ENCODE measurements at places on chromosomes 7 and 10. TPM values are rescaled to one million over a fixed set of nuclear protein-coding genes. Genes with fewer than 3 reads are reported as not detected.

DNA sequence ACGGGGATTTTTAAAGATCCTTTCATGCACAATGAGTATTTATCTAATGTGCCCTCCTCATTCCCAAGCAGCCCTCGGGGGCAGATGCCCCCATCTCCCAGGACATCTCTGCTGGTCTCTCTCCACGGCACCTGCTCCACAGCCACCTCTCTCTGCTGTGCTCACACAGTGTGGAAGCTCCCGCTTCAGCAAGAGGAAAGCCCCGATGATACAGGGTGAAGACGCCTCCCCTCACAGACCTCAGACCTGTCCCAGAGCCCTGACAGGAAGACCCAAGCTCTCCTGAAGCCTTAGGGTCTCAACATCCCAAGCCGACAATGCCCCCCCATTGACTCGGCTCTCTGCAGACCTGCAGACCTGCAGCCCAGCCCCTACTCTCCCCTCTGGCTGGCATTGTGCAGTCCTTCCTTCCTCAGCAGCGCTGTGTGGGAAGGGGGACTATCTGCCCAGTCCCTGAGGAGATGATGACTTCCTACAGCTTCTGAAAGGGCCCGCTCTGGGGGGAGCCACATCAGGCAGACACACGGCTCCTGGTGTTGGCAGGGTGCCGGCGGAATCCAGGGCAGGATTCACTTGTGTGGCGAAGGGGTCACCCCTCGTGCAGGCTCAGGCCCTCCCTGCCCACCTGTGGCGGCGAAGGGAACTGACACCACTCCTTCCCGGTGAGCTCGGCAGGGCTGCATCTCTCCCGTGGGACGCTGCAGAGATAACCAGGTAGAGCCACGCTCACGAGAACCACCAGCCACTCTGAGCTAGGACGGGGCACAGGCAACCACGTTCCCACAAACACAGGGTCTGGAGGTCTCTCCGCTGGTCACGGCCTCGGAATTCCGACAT lies 61.8 kb downstream of the PTPRN2 start:
- DNase-seq = no peak

DNA sequence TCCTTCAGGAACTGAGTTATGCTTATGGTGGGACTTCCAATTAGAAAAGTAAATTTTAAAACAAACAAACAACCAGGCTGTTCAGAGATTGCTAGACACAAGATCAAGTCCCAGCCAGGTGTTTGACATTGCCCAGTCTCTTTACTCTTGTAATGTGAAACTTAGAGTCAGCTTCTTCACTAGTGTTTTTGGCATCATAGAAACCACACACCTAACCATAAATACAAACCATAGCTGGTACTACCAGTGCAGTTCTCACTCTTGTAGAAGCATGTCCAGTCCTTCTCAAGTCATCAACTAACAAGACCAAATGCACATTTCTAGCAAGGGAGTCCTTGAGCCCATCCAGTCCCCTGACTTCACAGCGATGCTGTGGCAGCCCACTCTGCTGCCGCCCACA lies 339.9 kb downstream of the GFRA1 start:
- no peak for DNase-seq

GRCh38 chr7:75657866-75658265 lies 80.9 kb downstream of the HIP1 start:
- DNase-seq = no peak

ZNF365 gene
- 0.89 TPM for total RNA-seq

GRCh38 chr7:64314566-64314965 lies 805 bp downstream of the ZNF736 start:
- peak; percentile 2 for DNase-seq

CELF2 gene
- 9.7 TPM for total RNA-seq

DNA sequence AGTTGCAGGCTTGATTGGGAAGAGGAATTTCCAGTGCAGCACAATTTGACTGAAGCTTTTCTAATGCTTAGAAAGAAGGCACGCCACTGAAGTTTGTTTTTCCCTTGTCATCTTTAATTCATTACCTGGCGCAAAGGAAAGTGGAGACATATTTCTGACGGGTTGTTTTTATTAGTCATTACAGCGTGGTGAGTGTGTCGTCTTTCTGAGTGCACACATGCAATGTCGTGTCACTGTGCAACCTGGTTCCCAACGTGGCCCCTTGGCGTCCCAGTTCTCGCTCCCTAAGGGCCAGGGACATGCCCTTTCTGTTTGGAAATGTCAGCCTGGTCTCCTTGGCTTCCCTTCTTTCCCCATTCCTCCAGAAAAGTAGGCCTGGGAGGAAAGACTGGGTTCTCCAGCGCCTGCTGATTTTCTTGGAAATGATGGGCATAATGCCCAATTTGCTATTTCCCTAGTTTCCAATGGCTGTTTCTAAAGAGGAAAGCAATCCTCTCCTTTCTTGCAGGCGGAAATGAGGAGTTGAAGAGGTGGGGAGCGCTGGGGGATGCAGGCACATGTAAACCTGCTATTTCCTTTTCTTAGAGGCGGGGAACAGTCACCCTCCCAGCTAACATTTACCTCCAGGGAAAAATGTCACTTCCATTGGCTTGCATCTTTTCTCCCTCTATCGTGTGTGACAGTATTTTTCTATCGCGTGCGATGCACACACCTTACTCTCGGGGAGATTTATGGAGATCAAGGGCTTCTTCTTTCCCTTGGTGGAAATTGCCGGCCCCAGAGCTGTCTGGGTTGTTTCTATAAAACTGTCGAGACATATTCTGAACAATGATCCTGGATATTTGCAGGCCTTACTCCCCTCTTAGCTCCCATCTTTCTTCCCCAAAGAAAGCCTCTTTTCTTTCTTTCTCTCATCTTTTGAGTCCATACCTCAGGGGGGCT lies 249.8 kb downstream of the ARHGAP12 start:
- DNase-seq = no peak

- no peak for DNase-seq
Observed at GRCh38 chr7:66957595-66958290, 36.7 kb downstream of the TMEM248 start.

DNA sequence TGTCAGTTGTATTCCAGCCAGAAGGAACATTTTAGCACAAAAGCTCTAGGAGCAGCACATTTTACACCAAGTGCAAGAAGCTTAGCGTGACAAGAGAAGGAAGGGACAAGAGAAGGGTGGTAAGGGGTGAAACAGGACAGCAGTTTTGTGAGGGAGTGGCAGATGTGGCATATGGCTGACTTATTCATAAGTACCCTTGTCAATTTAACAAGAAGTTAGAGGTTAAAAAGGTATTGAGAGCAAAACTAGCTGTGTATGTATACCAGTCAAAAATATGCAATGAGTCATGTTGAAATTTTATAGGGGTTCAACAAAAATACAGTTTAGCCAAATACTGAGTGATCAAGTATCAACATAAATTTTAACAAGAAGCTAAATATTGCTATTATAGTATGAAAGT lies 561.5 kb upstream of the POT1 start:
- no peak for DNase-seq

DNA sequence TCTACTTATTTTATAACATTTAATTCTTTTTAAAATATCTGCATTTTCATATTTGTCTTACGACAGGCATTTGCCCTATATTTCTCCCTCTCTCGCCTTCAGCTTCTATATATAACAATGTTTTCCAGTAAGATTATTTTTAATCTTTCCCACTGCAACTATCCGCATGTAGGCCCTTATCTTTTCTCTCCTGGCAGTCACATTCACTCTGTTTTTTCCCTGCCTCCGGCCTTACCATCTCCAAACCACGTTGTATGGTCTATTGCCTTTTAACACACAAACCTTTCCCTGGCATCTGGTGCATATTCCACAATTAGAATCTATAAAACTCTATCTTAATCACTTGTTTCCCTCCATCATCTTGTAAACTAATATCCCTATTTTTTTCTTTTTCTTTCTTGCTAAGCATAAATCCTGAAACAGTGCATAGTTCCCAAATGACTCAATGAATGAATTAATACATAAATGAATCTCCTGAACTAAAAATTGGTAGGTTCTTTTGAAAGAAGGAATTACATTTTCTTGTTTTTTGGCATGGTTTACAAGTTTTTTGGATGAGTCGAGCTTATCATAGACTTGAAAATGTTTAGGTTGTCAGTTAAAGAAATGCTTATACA lies 173.2 kb downstream of the SEMA3A start:
- no peak for DNase-seq

GRCh38 chr10:69047111-69047832 lies 40.6 kb upstream of the SRGN start:
- no peak for DNase-seq

- no peak for DNase-seq
Observed at GRCh38 chr7:21639206-21639868, 96.5 kb downstream of the DNAH11 start.

GRCh38 chr10:119028900-119029612 lies 458 bp upstream of the NANOS1 start:
- DNase-seq = peak; percentile 85

DNA sequence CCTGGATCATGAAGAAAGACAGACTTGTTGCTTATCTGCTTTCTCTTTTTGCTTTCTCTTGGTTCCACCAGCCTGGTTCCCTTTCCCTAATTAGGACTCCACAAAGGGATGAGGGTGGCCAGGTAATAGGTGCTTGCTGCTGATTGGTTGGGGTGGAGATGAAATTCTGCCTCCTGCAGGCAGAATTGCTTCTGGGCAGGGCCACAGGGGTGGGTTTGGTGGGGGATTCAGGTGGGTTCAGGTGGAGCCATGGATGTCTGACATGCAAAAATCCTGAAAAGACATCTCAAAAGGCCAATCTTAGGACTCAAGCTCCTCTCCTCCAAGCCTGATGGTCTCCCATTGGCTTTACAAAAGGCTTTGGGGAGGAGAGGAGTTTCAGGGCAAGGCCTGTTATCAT lies 25.4 kb upstream of the ACHE start:
- DNase-seq = no peak

DNA sequence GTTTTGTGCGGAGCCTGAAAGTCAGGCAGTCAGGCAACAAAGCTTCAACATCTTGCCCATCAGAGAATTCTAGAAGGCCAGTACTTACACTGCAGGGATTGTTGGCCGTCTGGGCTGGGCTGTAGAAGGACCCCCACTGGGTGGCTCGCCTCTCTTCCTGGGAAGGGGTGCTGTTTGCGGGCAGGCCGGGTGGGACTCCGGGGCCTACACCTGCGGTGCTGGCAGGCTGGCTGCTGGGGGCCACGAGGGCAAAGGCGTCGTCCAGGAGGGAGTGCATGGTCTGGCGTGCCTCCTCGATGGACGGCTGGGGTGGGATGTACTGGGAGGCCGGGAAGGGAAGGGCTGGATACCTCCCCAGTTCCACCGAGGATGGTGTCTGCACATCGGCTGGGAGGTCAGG lies 63.1 kb upstream of the ATP6V0A4 start:
- no peak for DNase-seq

GRCh38 chr7:5523052-5523711 lies 99.5 kb upstream of the TNRC18 start:
- DNase-seq = no peak

ZNF107 gene
- 0.92 TPM for total RNA-seq

GRCh38 chr7:65233409-65234034 lies 140.1 kb upstream of the ZNF92 start:
- DNase-seq = no peak

CALML5 gene
- not detected for total RNA-seq

DNA sequence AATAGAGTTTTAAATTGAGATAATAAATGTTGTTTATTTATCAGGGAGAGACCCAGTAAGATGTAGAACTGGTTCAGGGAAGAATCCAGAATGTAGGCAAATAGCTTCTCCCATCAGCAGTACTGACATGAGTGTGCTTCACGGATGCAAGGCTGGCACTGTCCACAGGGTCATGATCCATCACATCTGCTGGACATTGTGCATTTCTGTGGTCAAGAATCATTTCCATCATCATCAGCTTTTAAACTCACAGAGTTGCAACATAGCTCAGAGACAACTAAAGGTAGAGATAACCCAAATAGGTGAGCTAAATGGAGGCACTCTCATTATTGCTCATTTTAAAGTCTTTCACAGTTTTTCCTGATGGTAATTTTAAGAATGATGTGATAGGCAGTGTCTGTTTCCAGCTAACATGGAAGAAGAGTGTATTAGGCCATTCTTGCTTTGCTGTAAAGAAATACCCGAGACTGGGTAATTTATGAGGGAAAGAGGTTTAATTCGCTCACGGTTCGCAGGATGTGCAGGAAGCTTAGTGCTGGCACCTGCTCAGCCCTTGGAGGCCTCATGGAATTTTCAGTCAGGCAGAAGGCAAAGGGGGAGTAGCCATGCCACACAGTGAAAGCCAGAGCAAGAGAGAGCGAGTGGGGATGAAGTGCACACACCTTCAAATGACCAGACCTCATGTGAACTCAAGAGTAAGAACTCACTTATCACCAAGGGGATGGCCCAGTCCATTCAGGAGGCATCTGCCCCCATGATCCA lies 80.8 kb downstream of the INPP5A start:
- DNase-seq = no peak

GRCh38 chr10:74500026-74500704 lies 326.2 kb upstream of the KAT6B start:
- DNase-seq = no peak

DNA sequence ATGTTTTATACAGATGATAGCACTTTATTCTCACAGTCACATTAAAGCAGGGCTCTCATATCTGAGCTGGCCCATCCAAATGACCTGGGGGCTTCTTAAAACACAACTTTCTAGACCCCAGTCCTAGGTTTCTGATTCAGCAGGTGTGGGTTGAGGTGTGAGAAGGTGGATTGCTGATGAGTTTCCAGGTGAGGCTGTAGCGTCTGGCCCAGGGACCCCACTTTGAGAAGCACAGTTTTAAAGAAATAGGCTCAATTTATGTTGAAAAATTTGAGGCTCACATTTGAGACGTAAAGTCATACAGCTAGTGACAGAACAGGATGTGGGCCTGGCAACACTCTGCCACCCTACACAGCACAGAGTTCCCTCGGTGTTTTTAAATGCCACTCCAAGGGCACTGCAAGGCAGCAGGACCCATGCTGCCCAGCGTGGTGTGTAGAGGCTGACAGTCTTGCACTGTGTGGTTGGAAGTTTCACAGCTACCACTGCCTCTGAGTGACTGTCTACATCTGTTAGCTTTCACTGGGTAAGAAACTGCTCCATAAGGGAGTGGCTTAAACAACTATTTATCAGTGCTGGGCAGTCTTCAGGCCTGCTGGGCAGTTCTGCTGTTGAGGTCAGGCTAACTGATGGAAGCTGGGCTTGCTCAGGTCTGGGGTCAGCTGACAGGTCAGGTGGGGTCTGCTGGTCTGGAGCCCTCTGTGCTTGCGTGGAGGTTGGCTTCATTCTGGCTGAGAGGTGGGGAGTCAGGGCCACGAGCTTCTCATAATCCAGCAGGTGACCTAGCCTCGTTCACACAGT lies 319.7 kb downstream of the CXCL12 start:
- no peak for DNase-seq

MTPN gene
- 52.9 TPM for total RNA-seq

DNA sequence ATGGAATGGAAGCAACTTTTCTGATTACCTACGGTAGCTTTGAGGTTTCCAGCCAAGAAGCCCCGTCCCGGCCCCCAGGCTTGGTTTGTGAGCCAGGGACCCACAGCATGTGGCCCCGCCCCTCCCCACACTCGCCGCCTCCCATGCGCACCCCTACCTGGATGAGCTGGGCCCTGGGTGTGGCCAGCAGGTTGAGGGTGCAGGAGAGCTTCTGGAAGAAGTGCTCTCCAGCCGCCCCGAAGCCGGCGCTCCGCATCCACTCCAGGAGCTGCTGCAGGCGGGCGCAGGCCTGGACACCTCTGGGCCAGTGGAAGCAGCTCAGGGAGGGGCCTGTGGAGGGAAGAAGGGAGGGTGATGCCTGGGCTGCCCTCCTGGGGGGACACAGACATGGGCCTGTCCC lies 39.7 kb downstream of the AP5Z1 start:
- no peak for DNase-seq
